SIG-M5 (cell line): ENCODE measurements at places on chromosomes 1 and 21.

GRCh38 chr1:97340951-97341350 is 579.9 kb downstream of the DPYD start:
- DNase-seq, result no peak

DNA sequence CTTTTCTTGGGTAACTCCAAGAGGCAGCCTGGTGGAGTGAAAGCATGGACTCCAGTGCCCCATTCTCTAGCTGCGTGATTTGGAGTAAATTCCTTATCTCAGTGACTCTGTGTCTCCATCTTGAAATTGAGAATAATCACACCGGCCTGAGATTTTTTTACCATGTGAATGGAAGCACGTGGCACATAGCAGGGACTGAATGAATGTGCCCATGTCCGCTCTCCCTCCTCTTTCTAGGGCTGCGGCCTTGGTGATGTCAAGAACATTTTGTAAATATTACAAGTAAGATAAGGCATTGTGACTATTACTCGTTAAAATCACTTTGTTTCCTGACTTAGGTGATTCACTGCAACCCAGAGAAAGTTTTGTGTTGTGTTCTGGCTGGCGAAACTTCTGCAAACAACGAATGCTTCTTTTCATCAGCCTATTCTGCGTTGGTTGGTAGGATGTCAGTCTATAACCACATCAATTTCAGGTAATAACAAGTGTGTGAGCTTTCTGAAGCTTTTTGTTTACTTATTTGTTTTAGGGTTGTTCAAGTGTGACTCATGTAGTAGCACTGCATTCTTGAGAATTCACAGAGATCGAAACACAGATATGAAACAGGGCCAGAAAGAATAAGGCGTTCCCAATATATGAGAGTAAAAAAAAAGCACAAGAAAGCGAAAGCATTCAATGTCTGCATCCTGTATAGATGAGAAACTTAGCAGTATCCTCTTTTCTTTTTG is 135.7 kb upstream of the SLC45A1 start:
- no peak for DNase-seq

DNA sequence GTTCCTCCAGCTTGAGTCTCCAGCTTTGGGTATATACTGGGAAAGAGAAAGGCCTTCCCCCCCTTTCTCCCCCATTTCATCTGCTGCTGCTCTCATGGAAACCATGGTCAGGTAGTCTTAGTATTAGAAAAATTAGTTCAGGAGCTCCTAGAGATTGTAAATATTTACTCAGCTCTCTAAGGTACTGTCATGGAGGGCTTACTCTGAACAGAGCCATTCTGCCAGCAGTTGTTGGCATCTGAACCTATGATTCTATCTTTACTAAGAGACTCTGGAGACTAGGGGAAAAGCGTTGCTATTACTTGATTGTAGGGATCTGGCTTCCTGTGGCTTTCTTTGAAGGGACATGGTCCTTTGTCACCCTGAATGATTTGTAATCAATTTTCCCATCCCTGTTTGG is 6.1 kb downstream of the INTS3 start:
- DNase-seq, result no peak

DNA sequence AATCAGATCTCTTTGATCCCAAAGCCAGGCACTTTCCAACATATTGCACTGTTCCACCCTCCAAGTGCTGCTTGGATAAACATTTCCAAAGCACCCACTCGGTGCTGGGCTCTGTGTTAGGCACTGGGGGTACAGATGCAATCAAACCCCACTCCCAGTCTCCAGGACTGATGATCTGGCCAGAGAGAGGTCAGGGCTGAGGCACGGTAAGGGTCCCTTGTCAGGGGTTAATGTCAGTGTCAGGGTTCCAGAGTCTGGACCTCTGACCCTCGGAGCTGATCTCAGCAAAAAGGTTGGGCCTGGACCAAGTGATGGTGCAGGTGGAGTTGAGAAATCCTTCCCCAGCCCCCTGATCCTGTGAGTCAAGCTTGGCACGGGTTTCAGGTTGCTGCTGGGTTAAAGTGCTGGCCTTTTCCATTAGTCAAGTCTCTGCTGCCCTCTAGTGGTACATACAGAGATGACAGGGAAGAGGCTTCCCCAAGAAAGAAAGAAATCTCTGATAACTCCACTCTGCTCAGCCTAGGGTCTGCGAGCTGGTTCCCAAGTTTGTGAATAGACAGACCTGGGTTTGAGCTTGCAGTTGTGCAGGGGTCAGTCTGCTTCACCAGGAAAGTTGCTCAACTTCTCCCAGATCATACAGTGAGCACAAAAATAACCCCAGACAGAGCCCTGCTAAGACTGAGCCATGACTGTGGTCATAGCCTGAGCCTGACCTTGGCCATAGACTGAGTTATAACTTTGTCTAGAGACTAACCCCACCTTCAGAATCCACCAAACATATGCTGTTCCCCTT is 74.6 kb downstream of the DMRTA2 start:
- no peak for DNase-seq

DNA sequence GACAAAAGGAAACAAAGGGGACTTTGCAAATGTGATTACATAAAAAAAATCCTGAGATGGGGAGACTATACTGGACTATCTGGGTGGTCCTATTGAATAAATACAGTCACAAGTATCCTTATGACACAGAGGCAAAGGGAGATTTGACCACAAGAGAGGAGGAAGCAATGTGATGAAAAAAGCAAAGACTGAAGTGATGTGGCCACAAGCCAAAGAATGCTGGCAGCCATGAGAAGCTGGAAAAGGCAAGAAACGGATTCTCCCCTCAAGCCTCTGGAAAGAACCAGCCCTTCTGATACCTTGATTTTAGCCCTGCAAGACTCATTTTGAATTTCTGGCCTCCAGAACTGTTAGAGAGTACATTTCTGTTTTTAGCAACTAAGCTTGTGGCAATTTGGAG is 36.4 kb downstream of the OLFML2B start:
- DNase-seq, result no peak

DNA sequence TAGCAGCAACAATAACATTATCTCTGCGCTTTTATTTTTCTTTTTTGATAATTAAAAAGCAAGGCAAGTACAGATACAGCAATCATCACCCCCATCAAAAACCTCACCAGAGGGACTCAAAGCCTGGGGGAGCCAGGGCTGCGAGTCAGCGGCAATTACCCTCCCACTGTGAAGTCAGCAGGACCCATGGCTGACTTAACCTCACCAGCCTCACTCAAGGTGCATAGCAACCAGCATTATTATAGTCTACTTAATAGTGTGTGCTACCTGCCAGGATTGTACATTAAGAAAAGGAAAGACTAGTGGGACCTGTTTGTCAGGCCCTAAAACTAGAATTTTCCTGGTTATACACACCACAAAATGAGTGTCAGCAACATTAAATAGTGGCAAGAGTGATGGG is 28.9 kb upstream of the SERBP1 start:
- no peak for DNase-seq

DNA sequence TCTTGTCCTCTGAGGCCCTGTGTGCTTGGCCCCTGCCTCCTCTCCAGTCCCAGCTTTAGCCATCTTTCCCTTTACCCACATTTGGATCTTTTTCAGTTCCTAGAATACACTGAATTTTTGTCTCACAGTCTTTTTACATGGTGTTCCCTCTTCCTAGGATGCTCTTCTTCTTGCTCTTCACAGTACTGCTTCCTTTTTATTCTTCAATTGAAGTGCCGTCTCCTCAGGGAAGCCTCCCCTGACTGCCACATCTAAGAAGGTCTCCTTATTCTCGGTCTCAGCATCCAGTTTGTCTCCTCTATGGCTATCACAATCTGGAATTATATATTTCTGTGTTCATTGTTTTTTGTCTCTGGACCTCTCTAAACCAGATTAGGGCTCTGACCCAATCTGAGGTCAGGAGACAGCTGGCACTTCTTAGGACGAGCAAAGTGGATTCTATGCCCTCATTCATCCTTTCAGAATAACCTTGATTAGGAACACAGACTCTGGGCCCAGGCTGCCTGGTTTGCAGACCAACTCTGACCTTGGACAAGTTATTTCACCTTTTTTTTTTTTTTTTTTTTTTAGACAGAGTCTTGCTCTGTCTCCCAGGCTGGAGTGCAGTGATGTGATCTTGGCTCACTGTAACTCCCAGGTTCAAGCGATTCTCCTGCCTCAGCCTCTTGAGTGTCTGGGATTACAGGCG is 3.2 kb upstream of the FGR start:
- no peak for DNase-seq

DNA sequence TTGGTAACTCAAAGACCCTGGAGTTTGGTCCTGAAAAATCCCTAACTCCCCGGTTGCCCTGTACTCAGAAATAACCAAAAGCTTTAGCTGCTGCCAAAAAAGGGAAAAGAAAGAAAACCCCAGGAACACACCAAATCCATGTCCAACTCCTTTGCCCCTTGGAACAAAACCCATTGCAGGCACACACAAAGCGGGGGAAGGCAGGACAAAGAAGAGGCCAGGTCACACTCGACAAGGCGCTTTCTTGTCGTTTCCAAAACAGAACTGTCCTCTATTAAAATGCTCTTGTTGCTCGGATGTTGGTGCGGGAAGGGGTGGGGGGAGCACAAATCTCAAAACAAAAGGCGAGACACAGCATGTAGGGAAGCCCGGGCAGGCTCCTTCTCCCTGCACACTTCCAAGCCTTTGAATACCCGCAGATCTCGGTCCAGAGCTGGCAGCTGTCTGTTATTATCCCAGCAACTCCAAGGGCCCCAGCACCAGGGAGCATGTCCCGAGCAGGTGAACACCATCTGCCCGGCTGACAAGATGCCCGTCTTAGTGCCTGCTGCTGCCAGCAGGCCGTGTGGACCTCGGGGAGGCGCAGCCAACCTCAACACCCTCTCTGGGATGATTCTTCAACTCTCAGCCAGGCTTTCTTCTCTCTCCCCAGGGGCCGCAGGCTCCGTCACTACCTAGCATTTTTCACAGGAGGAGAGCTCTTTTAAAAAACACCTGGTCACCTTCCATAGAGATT is 96.4 kb downstream of the SSBP3 start:
- DNase-seq, result no peak

- no peak for DNase-seq
Observed at GRCh38 chr1:115545791-115546733, 95.7 kb upstream of the VANGL1 start.

DNA sequence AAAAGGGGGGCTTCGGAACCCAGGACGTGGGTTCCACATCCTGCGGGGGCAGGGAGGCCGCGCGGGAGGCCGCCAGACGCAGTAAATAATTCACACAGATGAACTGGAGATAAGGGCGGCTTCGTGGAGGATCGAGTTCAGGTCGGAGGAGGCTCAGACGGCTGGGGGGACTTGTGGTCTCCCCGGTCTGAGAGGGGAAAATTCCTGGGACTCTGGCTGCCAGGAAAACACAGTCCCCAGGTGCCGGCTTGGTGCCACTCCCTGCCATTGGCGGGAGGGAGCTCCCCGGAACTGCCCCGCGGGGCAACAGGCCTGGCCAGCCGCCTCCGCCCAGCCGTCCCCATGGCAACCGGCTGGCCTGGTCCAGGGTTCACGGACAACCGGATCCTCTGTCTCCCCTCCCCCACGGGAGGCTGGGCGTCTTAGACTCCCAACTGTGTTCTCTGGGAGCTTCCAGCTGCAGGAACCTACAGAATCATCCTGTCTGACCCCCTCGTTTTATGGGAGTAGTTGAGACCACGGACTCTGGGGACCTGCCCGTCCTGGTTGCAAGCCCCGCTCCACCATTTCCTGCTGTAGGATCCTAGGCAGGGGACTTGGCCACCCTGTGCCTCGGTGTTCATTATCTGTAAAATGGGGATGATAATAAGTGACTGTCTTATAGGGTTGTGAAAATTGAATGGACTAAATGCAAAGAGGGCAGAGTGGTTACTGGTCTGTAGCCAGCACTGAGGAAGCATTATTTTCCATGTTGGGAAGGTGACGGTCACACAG is 9.6 kb downstream of the CAMK2N1 start:
- no peak for DNase-seq

- DNase-seq, result no peak
Observed at GRCh38 chr1:168623003-168623828, 46.8 kb downstream of the XCL1 start.

- no peak for DNase-seq
Observed at GRCh38 chr1:108831225-108831624, 25.7 kb downstream of the AKNAD1 start.

GRCh38 chr21:20949884-20950283 is 48.3 kb upstream of the NCAM2 start:
- no peak for DNase-seq

GRCh38 chr1:215146240-215146975 is 63.9 kb downstream of the KCNK2 start:
- DNase-seq, result no peak

- DNase-seq, result no peak
Observed at GRCh38 chr1:155192346-155193274, 15.1 kb downstream of the THBS3 start.

DNA sequence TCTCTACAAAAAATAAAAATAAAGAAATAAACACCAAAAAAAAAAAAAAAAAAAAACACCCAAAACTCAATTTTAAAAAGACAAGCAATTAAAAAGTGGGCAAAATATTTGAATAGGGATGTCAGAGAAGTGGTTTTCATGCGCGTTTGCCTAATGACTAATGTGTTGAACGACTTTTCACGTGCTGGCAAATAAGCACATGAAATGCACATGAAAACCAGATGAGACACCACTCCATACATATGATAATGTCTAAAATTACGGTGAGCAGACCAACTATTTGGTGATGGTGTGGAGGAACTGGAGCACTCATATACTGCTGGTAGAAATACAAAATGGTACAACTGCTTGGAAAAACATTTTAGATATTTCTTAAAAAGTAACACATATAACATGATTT is 39.4 kb upstream of the UHMK1 start:
- no peak for DNase-seq
